ENCODE measurements at places on chromosomes 2 and 18.

DNA sequence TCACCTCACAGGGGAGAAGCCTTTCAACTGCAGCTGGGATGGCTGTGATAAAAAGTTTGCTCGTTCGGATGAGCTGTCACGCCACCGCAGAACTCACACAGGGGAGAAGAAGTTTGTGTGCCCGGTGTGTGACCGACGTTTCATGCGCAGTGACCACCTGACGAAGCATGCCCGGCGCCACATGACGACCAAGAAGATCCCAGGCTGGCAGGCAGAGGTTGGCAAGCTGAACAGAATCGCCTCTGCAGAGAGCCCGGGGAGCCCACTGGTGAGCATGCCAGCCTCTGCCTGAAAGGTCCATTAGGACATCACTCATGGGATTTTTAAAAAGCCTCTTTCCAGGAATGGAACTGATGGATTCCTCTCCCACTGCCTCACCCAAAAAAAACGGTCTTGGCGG lies 8.9 kb downstream of the KLF11 start:
- no peak for DNase-seq

DNA sequence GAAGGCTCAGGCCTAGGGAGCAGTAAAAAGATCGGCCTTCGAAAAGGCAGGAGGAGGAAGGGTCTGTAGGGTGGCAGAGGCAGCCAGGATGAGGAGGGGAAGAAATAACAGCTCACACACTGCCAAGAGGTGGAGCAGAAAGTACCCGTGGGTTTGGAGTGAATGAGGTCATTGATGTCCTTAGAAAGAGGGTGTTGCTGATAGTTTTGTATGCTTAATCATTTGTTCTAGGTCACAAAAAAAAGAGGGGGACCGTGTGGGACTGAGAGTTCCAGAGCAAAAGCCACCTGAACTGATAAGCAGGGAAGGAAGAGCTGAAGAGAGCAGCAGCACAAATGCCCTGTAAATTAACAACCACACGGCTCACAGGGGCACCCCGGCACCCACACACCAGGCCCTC lies 140.4 kb downstream of the FAM161A start:
- DNase-seq = no peak

GRCh38 chr2:18117592-18117991 lies 239.1 kb downstream of the KCNS3 start:
- no peak for DNase-seq

DNA sequence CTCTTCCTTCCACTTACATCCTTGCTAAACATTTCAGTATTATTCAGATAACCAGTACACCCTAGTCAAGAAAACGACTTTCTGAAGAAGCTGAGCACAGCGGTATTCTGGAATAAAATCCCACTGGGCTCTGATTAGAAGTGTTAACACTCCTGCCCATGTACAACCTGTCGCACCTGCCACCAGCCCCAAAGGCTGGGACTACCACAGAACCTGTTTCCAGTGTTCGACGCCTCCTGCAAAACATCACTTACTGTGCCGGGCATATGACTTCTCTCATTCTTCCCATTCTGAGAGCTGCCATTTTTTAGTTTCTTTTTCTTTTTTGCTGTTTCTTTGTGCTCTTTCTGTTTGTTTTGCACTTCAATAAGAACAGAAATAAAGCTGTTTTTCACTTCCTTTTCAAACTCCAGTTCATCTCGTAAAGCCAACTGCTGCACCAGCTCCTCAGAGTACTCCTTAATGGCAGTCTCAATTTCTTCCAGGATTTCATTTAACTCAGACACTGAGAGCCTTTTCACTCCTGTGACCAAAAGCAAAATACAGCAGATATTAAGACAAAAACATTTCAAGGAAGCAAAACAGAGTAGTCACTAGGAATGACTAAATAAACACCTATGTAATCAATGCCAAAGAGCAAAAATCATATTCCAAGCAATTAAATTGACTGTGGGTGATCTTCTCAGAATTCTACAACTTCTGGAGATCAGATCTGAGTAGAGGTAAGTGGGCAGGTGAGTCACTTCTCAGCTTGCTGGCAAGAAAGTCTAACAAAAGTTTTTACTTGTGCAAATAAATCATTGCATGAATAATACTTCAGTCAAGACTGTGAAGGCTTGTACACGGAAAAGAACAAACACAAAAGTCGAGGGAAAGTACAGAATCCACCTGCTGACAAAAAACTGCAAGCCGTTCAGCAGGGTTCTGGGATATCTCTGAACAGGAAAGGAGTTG lies 19.3 kb downstream of the FEZ2 start:
- DNase-seq = no peak

GRCh38 chr2:42128721-42129486 lies 40.2 kb upstream of the EML4 start:
- DNase-seq = no peak

GRCh38 chr18:23640052-23640451 lies 22.7 kb downstream of the ANKRD29 start:
- DNase-seq = no peak

GRCh38 chr2:161123531-161124030 lies 36.6 kb upstream of the TANK start:
- DNase-seq = peak; percentile 18

DNA sequence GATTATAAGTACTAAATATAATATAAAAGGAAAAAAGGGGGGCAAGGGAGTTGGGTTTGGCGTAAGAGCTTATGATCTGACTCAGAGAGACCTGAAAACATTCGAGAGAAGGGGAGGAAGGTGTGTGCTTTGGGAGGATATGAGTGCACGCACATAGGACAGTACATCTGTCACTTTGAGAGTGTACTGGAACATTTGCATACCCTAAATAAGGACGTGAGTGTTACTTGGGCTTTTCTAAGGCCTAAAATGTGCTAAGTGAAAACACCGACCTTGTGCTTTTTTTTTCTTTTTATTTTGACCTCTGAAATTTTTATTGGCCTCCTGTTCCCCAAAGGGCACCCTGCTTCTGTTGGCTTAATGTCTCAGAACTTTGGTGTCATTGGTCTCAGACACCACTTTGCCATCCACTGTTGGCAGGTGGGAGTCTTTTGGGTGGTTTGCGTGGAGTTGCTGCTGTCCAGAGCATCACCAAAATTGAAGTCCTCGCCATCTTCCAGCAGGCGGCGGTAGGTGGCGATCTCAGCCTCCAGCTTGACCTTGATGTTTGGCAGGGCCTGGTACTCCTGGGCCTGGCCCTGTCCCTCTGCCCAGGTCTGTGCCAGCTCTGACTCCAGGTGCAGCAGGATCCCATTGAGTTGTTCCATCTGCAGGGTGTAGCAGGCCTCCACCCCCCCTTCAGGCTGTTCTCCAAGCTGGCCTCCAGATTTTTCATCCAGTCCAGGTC lies 57.7 kb downstream of the CD28 start:
- no peak for DNase-seq

GRCh38 chr2:98704499-98705332 lies 26.2 kb downstream of the MGAT4A start:
- DNase-seq = no peak

GRCh38 chr2:175890636-175891242 lies 111.3 kb downstream of the LNPK start:
- DNase-seq = no peak

DNA sequence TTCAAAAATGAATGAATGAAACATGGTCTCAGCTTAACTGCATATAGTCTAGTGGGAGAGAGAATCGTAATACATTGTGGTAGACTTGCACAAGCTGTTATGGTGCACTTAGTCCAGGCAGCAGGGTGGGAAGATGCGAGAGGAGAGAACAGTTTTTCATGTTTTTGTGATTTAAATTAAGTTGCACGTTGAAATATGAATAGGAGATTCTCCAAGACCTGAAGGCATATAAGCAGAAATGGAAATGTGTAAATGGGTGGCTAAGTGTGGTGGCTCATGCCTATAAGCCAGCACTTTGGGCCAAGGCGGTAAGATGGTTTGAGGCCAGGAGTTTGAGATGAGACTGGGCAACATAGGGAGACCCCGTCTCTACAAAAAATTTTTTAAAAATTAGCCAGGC lies 60.5 kb downstream of the TMEM185B start:
- DNase-seq = no peak

GRCh38 chr18:13810950-13811485 lies 12.9 kb upstream of the MC5R start:
- no peak for DNase-seq

DNA sequence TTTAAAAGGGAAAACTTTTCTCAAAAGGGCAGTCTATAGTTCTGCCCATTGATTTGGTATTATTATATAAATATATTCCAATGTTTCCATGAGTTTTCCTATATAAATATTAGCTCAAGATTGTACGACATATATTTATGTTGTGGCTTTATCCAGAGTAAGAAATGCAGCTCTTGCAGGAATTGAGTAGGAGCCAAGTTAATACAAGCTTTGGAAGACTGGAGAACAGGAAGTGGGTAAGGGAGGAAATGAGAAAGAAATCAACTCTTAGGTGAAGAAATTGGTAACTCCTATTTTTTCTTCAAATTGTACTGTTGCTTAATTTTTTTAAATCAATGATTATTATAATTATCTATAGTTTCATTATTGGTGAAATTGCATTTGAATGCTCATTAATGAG lies 105.4 kb upstream of the FAM117B start:
- no peak for DNase-seq

GRCh38 chr18:64131314-64131713 lies 17.6 kb downstream of the LINC00305 start:
- no peak for DNase-seq

DNA sequence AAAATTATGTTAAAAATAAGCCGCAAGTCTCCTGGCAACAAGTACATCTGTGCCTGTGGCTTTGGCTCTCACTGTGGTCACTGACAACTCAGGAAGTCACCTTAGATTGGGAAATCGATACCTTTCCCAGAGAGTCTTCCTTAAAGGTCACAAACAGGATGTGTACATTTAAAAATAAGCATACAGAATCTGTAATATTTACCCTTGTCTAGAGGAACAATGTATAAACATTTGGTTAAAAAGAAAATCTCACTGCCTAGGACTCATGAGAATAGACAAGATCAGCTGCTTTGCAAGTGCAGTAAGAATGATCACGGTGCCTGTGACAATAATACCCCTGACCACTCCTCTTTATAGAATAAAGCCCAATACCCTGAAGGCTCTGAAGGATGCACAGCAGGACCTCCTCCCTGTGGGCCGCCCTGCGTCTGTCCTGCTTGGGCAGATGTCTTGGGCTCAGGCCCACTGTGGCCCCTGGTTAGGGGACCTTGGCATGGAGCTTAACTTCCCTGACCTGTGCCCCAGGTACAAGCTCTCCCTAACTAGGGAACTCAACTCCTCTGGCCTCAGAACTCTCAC lies 98.0 kb upstream of the MGAT4A start:
- DNase-seq = no peak

- no peak for DNase-seq
Measured at GRCh38 chr2:6939071-6939470, 21.9 kb downstream of the RNF144A start.

- no peak for DNase-seq
Measured at GRCh38 chr18:55732227-55733106, 144.5 kb upstream of the TCF4 start.

DNA sequence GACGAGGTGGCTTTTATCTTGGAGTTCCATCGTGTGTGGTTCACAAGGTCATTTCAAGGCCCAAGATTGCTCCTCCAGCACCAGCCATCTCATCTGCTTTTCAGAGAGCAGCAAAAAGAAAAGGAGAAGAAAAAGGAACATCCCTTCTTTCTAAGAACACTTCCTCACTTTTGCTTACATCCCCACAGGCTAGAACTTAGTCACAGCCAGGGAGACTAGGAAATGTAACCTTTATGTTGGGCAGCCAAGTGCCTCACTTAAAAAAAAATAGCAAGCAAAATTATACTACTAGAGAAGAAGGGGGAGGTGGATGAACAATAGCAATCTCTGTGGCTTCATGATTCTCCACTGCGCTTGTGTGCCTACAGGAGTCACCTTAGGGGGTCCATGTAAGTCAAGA lies 141.8 kb downstream of the SMAD2 start:
- DNase-seq = no peak

DNA sequence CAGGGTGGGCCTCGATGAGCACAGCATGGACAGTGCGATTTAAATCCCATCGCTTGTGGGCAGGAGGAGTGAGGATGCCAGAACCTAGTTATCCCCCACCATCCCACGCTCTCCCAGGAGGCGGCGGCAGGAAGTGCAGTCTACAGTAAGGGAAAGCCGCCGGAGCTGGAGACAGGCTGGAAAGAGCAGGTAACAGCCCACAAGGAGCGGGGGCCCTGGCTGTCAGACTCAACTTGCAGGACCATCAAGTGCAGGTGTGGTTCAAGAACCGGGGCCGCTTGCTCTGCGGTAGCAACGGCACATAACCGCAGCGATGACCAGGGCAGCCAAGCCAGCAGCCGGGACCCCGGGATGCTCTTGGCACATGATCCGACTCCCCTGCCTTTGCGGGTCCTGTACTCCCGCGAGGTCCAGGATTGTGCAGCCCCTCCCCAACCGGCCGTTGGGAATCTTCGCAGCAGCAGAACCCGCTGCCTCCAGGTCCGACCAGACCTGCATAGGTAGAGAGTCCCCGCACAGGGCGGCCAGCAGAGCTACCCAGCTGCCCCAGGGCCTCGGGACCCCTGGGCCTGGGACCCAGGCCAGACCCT lies 82.1 kb downstream of the BIN1 start:
- DNase-seq = peak; percentile 82

- no peak for DNase-seq
Measured at GRCh38 chr2:68912732-68913131, 40.0 kb downstream of the GKN2 start.

- DNase-seq = no peak
Measured at GRCh38 chr18:49886891-49887764, 73.8 kb upstream of the ACAA2 start.

- DNase-seq = peak; percentile 33
Measured at GRCh38 chr2:199739413-199740110, 111.4 kb downstream of the FTCDNL1 start.

GRCh38 chr2:146124741-146125140 lies 1604.8 kb upstream of the ZEB2 start:
- DNase-seq = no peak

DNA sequence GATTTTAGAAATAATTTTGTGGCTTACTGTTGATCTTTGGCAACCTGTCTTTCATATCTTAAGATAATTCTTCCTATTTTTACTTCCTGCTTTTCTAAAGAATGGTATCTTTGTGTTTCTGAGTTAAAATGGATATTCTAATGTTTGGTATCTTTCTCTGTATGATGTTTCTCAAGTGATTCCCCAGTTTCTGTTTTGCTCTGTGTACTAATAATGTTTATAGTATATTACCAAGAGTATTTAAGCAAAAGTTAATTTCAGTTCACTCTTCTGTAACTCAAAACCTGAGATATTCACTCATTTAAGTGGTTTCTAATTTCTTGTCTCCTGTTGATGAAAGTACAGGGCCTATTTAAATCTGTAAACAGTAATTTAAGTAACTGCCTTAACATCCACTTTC lies 58.3 kb downstream of the CCDC150 start:
- no peak for DNase-seq

- peak; percentile 4 for DNase-seq
Measured at GRCh38 chr2:188765522-188766470, 208.4 kb upstream of the COL3A1 start.

DNA sequence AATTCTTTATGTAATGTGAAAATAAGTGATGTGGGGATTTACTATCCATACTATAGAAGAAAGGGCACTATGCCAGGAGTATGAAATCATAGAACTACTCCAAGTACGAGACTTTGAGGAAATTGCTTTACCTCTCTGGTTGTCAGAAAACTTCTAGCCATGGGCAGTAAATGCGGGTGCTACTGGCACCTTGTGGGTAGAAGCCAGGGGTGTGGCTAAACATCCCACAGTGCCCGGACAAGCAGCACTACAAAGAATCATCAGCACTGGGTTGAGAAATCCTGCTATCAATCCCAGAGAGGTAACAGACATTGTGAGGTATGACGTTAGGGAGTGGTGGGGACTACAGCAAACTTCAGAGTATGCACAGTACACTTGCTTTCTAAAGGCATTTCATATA lies 453.5 kb upstream of the TNP1 start:
- no peak for DNase-seq

All from G401 (cell line).